ENCODE measurements at places on chromosomes 11 and 22. TPM values are rescaled to one million over a fixed set of nuclear protein-coding genes. Genes with fewer than 3 reads are reported as not detected.

The PEX26 gene
- total RNA-seq: 14.8 TPM

The APOL3 gene
- total RNA-seq: 9.7 TPM

The MUC5AC gene
- not detected for total RNA-seq

The CNIH2 gene
- total RNA-seq: 0.37 TPM

The FGF4 gene
- total RNA-seq: not detected

The CHRNA10 gene
- 0.59 TPM for total RNA-seq

The CNGA4 gene
- total RNA-seq: not detected

The NCF4 gene
- total RNA-seq: not detected

All from smooth muscle cell of the umbilical artery (primary cell).